Stimulated activated CD8-positive, alpha-beta memory T cell treated with anti-CD3 and anti-CD28 coated beads, Interleukin-4, amount 100 ng/mL, for 1 hour (primary cell): ENCODE measurements at places on chromosomes 13 and 19.

DNA sequence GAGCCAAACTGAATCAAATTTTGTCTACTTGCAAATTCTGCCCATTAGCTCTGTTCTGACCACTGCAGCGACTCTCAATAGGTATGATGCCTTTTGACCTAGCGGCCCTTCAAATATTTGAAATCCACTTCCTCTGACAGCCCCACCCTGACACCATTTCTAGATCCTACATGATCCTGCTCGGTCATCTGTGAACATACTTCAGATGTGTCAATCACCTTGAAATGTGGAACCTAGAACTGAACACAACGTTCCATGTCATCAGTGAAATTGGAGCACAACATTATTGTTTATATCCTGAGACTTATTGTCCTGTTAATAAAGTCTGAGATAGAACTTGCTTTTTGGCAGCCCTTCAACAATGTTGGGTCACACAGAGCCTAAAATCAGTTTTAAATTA, 98.2 kb downstream of the UBL3 start:
- DNase-seq = no peak

DNA sequence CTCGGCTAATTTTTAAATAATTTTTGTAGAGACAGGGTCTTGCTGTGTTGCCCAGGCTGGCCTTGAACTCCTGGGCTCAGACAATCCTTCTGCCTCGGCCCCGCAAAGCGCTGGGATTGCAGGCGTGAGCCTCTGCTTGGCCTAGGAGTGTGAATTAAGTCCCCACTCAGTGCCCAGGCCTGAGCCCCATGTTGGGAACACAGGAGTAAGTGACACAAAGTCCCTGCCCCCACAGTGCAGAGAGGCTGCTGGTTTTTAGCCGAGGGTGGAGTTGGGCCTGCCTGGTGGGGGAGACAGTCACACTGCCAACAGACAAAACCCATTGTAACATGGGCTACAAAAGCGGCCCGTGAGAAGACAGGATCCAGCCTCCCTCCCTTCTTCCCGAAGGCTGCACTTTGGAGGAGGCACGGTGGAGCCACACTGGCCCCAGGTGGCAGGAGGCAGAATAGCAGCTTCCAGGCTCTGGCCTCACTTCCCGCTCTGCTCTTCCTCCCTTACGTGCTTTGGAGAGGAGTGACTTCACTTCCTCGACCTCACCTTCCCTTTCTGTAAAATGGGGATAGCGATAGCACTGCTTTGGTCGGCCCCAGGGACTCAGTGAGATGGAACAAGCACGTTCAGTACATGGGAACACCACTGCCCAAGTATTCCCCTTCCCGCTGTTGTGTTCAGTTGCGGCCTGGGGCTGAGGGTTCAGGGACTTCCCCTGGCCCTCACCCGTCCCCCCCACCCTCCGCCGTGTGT, 15.2 kb upstream of the EHD2 start:
- DNase-seq = peak; percentile 22

DNA sequence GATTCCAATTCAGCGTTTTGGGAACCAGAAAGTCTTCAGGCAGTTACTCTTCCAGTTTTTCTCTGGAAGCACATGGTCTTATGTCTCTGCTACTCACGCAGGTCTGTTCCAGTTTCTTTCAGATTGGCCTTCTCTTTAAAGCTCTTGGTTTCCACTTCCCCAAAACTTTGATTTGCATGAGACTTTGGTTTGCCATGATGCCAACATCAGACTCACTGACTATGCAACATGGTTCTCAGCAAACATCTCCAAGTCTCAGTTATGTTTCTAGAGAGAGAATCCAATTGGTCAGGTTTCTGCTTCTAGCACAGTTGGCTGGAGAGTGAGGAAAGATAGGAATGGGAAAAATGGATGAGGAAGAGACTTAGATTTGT, 3.1 kb downstream of the AKAP11 start:
- DNase-seq = no peak

GRCh38 chr19:48568345-48568886, 16.4 kb downstream of the SULT2B1 start:
- no peak for DNase-seq

DNA sequence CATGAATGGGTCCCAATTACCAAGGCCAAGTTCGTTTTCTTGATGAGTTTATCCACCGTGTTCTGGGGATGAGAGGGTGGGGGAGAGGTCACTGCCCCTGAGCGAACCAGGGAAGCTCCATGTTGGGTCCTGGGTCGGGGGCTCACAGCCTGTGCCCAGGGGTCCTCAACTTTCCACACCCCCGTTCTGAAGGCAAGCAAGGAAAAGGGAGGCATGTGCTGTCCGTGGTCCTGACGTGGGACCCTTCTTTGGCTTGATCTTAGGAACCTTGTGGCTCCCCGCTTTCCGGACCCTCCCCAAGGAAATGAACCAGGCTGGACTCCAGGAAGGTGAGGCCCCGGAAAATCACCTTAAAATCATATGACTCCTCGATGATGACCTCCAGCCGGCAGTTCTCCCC, 18.2 kb upstream of the MEIS3 start:
- DNase-seq = no peak

GRCh38 chr13:29411481-29411880, 184.0 kb downstream of the SLC7A1 start:
- no peak for DNase-seq

- no peak for DNase-seq
Measured at GRCh38 chr19:16118489-16119033, 6.9 kb downstream of the RAB8A start.

GRCh38 chr19:35168196-35168595, 13.7 kb downstream of the FXYD5 start:
- DNase-seq = no peak

- DNase-seq = no peak
Measured at GRCh38 chr13:113009743-113010509, 40.9 kb downstream of the MCF2L start.

- no peak for DNase-seq
Measured at GRCh38 chr13:45138282-45138681, 18.0 kb downstream of the GTF2F2 start.

- DNase-seq = no peak
Measured at GRCh38 chr13:38784036-38784880, 97.4 kb downstream of the FREM2 start.

- no peak for DNase-seq
Measured at GRCh38 chr13:103386341-103386740, 320.1 kb upstream of the SLC10A2 start.

GRCh38 chr19:47112166-47112996, 1.2 kb downstream of the ZC3H4 start:
- DNase-seq = peak; percentile 84

DNA sequence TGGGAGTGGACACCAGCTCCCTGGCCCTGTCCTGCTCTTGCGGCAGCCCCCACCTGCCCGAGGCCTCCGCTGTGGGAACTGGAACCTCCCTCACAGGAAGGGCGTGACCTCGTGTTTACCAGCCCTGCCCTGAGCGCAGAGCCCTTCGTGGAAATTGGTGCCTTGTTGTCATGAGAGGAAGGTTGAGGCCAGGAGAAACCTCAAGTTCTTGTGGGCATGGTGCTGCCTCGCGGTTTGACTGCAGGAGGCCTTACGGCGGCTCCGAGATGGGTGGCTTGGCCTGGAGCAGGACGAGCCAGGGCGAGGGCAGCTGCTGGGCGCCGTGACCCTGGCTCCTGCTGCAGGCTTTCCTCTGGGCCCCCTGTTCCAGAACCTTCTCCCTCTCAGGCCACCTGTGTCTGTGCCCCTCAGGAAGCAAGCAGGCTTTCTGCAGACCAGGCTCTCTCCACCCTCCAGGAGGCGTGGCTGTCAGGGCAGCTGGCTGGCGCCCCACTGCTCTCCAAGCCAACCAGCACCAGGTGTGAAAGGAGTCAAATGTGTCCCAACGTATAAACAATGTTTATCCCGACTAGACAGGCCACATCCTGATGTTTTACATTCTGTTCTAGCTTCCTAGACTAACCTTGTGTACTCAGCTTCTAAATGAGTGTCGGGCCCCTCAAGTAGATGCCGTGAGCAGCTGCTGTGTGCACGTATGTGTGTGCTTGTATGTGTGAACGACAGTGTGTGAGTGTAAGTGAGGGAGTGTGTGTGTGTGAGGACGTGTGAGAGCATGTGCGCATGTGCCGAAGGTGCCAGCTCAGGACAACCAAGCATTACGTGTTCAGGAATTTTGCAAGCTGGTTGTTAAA, 10.4 kb upstream of the RASA3 start:
- DNase-seq = peak; percentile 61

- no peak for DNase-seq
Measured at GRCh38 chr13:34750078-34750931, 191.8 kb upstream of the NBEA start.

DNA sequence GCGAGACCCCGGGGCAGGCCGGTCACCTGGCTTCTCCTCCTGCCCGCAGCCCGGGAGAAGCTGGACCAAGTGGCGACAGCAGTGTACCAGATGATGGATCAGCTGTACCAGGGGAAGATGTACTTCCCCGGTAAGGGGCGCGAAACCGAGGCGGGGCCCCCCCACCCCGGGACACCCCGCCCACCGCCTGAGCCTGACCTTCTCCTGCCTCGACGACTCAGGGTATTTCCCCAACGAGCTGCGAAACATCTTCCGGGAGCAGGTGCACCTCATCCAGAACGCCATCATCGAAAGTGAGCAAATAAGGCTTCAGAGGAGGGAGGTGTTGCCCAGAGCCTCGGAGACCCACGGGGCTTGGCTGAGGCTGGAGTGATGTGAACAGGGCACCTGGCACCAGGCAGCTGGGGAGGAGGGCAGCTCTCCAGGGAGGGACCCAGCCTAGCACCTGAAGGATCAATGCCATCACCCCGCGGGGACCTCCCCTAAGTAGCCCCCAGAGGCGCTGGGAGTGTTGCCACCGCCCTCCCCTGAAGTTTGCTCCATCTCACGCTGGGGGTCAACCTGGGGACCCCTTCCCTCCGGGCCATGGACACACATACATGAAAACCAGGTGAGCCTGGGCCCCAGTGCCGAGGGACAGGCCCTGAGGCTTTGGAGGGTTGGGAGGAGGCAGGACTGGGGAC, 629 bp downstream of the IZUMO4 start:
- DNase-seq = no peak

GRCh38 chr13:26605845-26606244, 48.4 kb downstream of the WASF3 start:
- DNase-seq = no peak

DNA sequence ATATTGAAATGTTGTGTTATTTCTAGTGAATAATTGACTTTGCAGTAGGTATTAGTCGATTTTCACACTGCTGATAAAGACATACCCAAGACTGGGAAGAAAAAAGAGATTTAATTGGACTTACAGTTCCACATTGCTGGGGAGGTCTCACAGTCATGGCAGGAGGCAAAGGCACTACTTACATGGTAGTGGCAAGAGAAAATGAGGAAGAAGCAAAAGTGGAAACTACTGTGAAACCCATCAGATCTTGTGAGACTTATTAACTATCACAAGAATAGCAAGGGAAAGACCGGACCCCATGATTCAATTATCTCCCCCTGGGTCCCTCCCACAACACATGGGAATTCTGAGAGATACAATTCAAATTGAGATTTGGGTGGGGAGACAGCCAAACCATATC, 9.9 kb upstream of the C5AR2 start:
- no peak for DNase-seq

DNA sequence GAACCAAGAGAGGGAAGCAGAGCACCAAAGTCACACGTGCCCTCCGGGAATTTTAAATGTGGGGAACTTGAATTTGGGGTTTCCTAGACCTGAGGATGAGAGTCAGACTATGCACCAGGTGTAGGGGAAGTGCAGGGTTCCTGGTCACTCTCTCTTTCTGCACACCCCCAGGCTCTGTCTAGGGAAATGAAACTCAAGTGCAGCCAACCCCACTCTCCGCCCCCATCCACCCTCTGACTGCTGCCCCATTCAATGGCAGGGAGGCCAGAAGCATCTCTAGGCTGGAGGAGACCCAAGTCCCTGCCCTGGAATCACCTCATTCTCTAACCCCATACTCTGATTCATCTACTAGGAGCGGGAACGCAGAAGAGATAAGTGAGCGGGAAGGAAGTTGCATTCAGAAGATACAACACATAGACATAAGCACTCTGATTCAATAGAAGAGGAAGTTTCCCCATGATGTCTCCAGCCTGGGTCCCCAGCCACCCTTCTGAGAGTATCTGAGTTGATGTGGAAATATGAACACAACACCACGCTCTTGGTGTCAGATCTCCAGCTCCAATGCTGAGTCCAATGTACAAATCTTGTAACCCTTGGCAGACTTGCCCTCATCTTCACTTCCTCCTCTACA, 4.7 kb upstream of the SIGLEC14 start:
- DNase-seq = no peak

DNA sequence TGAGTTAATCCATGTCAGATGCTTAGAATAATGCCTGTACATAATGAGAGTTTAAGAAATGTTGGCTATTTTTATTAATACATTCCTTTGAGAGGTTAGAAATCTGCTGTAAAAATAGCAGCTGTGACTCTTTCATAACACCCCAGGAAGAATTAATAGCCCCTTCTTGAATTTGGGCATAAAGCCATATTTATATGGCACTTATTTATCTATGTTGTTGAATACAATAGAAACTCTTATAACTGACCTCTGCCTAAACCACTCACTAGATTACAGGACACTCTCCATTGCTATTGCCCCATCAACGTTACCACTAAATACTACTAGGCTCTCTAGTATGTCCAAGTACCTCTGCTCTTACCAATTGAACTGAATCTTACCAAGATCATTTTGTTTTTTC, 16.3 kb downstream of the NEK5 start:
- no peak for DNase-seq

DNA sequence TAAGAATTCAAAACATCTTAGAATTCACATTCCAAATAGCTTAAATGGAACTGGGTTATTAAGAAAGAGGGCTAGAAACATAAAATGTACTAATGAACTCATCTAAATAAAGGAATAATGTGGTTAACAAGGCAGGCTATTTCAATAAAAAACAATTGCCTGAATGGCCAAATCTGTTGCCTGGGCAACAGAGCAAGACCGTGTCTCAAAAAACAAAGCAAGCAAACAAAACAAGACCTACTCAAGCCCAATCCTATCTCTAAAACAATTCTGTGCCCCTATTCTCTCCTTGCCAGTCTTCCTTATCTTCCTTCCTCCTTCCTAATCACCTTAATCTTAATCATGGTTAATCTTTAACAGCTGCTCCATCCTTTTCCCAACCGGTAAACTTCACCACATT, 12.1 kb downstream of the IGFL1 start:
- DNase-seq = no peak

DNA sequence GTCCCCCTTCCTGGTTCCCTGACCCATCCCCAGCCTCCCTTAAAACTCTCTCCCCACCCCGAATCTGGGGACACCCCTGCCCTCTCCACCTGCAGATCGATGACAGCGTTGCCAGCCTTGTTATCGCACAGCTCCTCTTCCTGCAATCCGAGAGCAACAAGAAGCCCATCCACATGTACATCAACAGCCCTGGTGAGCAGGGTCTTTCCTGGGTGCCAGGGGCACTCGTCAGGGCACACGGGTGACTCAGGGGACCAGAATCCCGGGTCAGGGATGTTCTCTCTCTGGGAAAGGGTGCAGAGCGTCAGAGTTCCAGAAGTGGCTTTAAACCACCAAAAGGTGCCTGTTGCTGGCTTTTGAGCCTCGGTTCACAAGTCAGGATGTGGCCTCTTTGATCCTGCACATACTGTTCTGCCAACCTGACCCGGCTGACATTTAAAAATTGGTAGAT, 1.0 kb downstream of the CLPP start:
- DNase-seq = no peak
